OCI-M1 (cell line): ENCODE measurements at places on chromosomes 11 and 22.

DNA sequence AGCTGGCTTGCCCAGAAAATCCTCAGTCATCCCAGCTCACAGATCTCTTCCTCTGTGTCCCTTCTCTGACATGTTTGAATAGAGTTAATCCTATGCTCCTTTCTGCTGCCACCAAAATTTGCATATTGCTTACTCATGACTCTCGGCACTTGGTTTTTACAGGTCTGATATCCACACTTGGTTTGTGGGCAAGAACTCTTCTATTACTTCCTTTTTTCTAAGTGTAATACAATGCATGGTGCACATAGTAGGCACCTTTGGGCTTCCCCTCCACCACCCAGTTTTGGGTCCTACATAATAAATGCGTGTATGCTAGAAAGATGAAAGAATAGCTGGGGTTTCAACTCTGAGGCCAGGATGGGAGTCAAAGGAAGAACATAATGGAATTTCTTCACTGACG, 69.7 kb upstream of the GRK3 start:
- DNase-seq, result peak; percentile 93

- peak; percentile 35 for DNase-seq
Measured at GRCh38 chr22:30309951-30310741, 16.6 kb downstream of the TBC1D10A start.

- DNase-seq, result no peak
Measured at GRCh38 chr11:105357764-105358163, 218.2 kb upstream of the CARD18 start.

- DNase-seq, result no peak
Measured at GRCh38 chr11:31417357-31417756, 47.7 kb downstream of the DNAJC24 start.

- no peak for DNase-seq
Measured at GRCh38 chr11:131827430-131827829, 457.0 kb downstream of the NTM start.

GRCh38 chr11:46698597-46698996, 1.8 kb downstream of the ARHGAP1 start:
- DNase-seq, result no peak

GRCh38 chr22:27492566-27493201, 308.9 kb downstream of the MN1 start:
- peak; percentile 55 for DNase-seq

- DNase-seq, result peak; percentile 90
Measured at GRCh38 chr11:201966-202365, 5.2 kb downstream of the BET1L start.

- DNase-seq, result no peak
Measured at GRCh38 chr11:61039916-61040315, 62.4 kb upstream of the CD5 start.

- DNase-seq, result no peak
Measured at GRCh38 chr11:44564166-44564565, 1.3 kb upstream of the CD82 start.

DNA sequence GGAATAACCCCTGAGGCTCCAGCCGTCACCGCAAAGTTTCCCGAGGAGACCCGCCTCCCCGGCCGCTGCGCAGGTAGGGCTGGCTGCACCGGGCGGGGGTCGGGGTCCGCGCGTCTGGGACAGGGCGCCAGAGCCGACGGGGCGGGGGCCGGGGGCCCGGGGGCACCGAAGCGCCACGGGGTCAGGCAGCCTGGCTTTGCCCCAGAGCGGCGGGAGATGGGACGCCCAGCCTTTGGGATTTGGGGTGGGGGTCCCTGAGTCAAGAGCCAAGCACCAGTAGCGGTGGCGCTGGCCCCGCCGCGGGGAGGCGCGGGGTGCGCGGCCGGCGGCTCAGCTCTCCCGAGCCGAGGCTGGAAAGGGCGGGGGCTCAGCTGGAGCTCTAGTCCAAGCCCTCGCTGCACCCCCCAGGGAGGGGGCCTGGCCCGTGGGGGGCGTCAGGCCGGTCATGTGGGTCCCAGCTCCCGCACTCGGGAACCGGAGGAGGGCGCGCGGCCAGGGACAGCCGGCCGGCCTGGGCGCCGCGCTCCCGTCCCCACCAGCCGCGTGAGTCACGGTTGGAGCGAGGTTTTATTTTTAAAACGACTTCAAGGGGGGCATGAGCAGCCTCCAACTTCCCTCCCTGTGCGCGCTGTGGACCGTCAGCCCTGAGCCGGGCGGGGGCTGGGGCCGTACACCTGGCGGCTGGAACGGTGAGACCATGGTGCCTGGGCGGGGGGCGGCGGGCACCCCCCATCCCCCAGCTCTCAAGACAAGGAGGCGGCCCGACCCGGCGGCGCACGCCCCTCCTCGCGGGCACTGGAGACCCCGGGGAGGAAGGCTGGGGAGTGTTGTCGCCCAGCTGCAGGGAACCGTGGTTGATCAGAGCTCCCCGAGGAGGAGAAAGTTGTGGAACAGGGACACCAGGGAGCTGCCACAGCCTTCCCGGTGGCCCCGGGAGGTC, 626 bp downstream of the FLRT1 start:
- peak; percentile 15 for DNase-seq

DNA sequence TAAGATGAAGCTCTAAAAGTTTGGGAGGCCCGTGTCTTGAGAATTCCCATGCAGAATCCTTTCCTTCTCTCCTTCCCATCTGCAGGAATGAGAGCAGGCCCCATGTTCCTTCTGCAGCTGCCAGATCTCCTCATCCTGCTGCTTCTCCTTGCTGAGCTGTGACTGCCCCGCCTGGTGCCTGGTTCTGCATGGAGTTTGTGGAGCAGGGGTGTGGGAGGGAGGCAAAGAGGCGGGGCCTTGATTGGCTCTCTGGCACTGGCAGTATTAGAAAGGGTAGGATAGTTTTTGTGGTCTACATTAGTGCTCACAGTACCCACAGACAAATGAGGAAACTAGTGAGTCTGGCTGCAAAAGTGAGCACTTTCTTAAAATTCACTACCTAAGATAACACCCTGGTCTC, 91.1 kb upstream of the CLPB start:
- DNase-seq, result peak; percentile 65

- DNase-seq, result no peak
Measured at GRCh38 chr11:28581286-28582242, 473.4 kb downstream of the METTL15 start.

DNA sequence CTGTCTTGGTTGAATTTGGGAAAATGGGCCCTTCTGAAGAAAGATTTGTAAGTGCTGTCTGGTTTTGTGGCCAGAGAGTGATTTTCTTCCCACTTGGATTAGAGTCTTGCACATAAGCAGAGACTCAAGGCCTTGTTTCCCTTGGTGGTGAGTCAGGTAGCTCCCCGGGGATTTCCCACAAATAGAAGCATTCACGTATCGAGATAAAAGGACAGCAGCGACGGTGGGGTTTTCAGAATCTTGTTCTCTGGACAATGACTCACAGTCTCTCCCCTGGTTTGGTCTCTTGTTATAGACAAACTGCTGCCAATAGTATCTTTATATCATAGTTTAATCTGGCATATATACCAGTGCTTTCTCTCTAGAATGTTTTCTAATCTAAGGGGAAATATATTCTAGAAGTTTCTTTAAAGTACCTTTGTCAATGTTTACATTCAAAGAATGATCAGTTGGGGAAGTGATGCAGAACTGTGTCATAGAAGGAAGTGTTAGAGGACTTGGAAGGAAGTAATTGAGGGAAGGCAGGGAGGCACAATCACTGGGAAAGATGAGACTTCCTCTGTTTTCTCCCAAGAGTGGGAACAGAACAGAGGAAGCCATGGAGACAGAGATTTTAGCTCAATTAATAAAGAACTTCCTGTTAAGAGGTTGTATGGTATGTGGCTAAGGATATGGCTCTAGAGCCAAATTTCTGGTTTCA, 18.1 kb downstream of the POLA2 start:
- no peak for DNase-seq

DNA sequence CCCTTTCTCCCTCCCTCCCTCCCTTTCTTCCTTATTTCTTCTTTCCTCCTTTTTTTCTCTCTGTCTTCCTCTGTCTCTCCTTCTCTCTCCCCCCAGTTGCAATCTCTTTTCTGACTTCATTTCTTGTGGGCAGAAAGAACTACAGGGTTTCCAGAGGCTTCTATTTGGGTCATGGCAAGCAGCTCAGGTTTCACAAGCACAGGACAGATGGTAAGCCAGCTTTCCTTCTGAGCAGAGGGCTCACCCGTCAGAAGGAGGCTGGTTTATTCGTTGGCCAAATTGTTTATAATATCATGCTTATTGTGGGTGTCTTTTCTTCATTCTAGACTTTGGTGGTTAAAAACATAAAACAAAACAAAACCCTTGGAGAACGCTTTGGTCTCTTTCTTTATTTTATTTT, 58.9 kb upstream of the CLMP start:
- DNase-seq, result no peak
